Progenitor cell of endocrine pancreas (in vitro differentiated cells): ENCODE measurements at places on chromosomes 3 and 15.

DNA sequence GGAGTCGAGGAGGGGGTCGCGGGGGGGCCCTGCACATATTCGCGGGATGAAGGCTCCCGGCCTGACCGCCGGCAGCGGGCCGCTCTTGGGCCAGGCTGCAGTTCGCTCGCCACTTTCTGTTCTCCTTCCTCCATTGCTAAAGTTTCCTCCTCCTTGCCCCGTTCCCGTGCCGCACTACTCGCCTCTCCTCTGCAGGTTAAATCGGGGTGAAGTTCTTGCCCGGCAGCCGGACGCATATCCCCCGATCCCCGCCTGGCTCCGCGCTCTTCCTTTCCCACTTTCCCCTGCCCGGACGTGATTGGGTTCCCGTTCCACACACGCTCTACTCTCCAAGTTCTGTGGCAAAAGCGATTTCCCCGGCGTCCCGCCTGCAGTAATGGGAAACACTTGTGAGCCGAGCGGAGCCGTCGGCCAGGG, 556 bp downstream of the CRYBG3 start:
- peak; percentile 20 for DNase-seq

DNA sequence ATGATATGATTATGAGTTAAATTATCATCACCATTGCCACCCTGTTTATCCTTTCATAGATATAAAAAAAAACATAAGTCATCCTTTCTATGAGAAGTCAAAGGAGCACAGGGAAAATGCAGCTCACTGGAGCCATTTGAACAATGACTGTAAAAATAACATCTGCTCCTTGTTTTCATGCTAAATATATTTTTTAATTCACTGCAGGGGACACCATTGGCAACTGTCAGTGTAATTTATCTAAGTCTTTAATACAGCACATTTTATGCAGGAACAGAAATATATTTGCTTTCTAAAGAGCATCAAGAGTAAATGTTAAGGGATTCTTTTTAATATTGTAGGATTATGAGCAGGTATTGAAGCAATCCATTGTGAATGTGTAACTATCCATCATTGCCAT, 371.3 kb downstream of the ZBBX start:
- DNase-seq, result no peak

DNA sequence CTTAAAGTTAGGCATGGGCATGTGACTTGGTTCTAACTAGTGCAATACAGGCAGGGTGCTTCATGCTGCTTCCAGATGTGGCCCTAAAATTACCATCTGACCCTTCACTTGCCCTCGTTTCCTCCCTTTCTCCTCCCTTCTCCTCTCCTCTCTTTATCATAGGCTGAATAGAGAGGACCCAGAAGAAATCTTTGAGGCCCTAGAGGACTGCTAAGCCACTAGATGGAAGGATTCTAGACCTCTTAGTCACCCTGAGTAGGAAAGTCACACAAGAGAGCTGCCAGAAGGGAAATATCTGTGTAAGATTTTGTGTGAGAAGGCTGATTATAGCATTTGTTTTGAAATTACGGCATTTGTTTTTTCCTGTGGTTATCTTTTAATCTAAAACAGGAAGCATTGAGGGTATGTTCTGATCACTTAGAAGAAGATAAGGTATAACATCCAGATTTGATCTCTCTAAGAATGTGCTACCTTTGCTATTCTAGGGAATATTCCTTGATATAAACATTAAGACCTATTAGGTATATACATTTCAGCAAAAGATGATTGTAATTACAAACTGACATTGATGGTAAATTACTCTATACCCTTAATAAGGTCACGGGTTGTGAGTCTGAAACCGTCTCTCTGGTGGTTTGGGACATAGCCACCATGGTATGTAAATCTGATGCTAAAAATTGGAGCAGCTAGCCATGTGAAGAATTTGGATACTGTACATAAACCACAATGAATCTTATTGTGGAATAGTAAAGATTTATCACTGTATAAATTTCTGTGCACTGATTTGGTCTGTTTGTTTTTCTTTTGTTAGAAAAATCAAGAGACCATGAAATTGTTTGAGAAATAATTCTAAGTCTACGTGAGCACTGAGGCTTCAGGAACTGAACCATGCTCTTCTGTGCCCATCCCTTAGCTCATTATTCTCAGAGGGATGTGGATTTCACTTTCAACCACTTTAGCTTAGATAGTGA, 84.1 kb downstream of the TP63 start:
- no peak for DNase-seq

DNA sequence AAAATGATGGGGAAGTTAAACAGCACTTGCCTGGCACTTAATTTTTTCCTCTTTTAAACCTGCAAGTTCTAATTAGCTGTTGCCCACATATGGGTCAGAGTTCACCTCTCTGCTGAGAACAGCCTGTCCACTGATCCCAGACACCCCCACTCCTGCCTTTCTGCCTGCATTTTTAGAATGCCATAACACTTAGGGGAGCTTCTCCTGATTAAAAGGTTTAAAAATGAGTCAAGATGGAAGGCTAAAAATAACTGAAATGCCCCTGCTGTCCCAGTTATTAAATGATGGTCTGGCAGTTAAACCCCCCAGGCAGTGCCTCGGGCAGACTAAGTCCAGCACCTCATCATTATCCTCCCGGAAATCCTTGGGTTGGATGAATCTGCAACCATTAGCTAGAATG, 913.6 kb upstream of the ARPP21 start:
- DNase-seq, result no peak

DNA sequence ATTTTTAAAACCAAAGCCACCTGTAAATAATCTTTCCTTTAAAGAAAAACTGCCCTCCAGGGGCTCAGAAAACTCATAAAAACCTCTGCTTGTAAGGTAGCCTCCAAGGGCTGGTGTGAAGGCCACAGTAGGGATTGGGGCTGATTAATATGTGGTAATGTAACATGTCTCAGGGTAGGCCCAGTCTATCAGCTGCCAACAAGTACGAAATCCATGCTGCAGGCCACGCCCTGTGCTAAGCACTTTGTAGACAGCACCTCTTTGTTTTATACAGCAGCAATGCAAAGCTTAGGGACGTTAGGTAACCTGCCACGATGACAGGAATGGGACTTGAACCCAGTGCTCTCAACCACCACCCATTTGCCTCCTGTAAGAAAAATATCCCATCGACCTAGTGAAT, 65.6 kb upstream of the PRICKLE2 start:
- DNase-seq, result no peak

DNA sequence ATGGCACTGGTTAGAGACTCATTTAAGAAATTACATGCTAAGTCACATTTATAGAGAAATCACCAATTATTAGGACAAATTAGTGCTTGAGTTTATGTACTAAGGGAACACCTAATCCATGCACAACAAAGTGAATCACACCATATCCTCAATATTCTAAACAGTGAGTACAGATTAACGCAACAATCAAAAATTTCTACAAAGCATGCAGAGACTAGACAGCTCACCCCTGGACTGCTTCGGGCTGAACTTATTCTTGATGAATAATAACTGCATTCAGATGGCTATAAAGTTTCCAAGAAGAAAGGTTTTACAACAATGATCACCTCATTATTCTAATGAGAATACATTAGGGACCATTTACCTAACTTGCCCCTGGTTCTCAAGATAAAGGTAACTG, 66.5 kb downstream of the LRRFIP2 start:
- DNase-seq, result no peak

DNA sequence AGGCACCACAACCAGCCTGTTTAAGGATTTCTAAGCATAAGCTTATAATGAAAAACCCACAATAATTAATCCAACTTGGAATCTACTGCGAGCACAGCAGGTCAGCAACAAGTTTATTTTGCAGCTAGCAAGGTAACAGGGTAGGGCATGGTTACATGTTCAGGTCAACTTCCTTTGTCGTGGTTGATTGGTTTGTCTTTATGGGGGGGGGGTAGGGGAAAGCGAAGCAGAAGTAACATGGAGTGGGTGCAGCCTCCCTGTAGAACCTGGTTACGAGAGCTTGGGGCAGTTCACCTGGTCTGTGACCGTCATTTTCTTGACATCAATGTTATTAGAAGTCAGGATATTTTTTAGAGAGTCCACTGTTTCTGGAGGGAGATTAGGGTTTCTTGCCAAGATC, 15.1 kb downstream of the APOD start:
- no peak for DNase-seq

DNA sequence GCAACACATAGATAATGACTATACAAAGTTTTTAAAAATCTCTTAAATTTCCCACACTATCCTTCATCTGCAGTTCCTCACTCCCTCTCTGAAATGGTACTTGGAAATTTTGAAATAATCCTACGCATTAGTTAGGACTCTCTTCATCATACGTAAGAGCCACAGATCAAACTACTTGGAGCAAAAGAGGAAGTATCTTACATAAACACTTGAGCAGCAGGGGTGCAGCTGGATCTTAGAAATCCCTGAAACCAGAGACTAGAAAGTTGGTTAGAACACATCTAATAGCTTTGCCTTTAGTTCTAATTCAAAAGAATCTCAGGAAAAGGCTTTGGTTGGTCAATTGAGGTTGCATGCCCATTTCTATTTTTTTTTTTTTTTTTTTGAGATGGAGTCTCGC, 38.8 kb upstream of the ZNF445 start:
- DNase-seq, result no peak

- no peak for DNase-seq
Measured at GRCh38 chr3:178267158-178267844, 268.9 kb upstream of the KCNMB2 start.

DNA sequence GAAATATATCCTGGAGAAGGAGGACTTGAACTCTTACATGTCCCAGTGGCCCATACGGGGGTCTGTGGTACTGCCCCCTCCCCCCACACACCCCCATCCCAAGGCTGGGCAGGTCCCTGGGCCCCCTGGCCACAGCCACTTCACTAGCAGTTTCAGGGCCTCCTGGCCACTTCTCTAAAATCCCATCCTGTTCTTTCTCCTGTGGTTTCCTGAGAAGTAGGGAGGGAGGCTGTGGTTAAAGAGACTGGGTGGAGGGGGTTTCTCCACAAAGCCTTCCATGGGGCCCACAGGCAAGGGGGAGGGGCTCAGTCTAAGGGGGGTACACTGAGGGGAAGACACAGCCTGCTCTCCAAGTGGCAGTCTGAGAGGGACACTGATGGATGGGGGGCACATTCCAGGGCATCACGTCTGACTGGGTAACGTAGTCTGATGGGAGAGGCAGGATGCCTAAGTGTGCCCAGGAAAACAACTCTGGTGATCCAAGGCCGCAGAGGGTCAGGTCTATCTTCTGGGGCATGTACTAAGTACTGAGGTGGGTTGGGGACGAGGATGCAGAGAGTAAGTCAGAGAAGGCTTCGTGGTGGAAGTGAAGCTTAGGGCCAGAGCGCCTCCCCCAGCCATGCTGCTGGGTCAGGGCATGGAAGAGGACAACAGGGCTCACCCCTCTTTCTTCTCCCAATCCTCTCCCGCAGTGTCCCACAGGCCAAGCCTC, 48.0 kb upstream of the C15orf39 start:
- no peak for DNase-seq

DNA sequence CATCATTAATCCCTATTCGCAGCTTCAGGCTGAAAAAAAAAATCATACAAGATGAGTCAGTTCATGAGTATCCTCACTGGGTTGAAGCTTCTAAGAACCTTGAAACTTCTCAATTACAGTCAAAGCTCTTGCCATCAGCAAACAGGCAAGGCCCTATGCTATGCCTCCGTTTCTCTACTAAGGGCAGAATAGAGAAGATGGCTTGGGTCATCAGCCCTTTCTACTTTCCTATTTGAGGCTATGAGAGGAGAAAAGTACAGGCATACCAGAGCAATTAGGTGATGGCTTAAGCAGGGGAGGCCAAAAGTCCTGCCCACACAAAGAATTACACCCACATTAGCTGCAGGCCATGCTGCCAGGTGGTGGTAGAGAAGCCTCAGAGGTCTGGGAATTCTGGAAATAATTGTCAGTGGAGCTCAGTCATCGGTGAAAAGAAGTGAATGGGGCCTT, 89.0 kb downstream of the MRPL46 start:
- no peak for DNase-seq

- DNase-seq, result no peak
Measured at GRCh38 chr3:112407214-112407887, 74.4 kb downstream of the CD200 start.

- no peak for DNase-seq
Measured at GRCh38 chr15:72472992-72473610, 1.0 kb upstream of the ARIH1 start.

GRCh38 chr3:30370681-30371271, 235.6 kb upstream of the TGFBR2 start:
- no peak for DNase-seq

DNA sequence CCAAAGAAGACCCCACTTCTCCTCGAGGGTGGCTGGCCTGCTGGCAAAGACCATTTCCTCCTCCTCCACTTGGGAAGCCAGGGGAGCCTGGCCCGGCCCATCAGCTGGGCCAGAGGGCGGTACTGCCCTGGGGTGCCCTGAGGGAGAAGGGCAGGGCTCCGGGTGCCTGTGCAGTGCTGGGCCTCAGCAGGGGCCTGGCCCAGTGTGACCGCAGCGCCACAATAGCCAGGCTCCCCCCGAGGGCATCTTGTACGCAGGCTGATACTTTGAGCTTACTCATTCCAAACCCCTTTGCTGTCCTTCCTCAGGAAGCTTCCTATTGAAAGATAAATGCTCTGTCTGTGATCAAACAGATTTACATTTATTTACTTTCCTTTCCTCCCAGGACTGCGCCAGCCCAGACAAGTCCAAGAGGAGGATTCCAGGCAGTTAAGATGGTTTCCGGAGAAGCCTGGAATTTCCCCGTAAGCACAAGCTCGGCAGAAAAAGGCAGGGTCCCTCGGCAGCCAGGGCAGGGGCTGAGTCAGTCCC, 240.1 kb downstream of the XXYLT1 start:
- no peak for DNase-seq

DNA sequence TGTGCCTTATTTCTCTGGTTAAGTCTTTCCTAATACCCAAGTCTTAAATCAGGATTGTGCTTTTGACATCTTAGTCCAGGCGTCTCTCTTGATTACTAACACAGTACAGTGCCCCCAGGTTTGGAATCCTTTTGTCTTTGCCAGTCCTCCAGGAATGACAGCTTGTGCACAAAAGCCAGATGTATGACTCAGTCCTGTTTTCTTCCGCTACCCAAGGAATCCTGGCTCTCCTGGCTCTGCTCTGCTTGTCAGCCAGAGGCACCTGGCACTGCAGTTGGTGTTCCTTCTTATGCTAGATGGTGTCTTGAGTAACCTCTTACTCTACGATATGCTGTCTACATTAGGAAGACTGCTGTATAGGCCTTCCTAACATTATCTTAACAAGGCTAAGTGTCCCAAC, 728.2 kb upstream of the NECTIN3 start:
- DNase-seq, result no peak

- DNase-seq, result no peak
Measured at GRCh38 chr15:49842031-49842730, 221.3 kb downstream of the DTWD1 start.

DNA sequence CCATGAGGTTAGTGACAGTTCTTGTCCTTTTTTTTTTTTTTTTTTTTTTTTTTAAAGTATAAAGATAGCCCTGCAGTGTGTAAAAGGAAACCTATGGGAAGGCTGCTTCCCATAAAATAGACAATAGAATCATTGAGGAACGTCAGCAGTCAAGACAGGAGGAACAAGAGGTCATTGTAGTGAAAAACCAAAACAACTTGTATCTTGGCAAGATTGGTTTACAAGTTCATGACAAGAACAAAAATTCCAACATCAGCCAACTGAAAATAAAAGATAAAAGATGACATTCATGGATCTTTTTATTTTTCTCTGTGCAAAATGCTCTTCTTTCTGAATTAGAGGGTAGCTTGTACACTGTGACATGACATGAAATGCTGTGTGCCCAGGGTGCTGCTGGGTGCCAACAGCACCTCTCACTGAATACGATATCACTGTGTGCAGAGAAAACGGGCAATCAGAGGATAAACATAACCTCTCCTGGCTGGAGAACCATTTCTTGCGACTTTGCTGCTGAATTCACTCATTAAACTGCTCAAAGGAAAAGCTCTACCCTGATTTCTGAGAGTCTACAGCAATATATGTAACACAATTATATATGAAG, 30.1 kb upstream of the IP6K2 start:
- no peak for DNase-seq

GRCh38 chr15:62104846-62105245, 38.1 kb downstream of the C2CD4A start:
- DNase-seq, result no peak
